Activated CD4-positive, alpha-beta T cell treated with anti-CD3 and anti-CD28 coated beads for 36 hours (primary cell): ENCODE measurements at places on chromosomes 7 and 10.

DNA sequence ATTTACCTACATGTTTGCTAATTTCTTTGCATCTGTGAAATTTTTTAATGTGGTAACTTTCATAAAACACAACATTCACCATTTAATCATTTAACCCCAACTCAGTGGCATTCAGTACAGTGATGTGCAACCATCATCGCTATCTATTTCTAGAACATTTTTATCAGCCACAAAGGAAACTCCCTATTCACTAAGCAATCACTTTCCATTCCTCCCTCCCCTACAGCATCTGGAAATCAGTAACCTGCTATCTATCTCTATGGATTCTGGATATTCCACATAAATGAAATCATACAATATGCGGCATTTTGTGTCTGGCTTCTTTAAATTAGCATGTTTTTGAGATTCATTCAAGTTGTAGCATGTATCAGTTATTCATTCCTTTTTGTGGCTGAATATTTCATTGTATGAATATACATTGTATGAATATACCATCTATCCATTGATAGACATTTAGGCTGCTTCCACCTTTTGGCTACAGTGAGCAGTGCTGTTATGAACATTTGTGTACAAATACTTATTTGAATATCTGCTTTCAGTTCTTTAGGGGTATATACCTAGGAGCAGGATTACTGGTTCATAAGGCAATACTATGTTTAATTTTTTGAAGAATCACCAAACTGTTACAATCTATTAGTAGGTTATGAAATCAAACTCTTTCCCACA is 19.4 kb upstream of the BPGM start:
- no peak for DNase-seq

DNA sequence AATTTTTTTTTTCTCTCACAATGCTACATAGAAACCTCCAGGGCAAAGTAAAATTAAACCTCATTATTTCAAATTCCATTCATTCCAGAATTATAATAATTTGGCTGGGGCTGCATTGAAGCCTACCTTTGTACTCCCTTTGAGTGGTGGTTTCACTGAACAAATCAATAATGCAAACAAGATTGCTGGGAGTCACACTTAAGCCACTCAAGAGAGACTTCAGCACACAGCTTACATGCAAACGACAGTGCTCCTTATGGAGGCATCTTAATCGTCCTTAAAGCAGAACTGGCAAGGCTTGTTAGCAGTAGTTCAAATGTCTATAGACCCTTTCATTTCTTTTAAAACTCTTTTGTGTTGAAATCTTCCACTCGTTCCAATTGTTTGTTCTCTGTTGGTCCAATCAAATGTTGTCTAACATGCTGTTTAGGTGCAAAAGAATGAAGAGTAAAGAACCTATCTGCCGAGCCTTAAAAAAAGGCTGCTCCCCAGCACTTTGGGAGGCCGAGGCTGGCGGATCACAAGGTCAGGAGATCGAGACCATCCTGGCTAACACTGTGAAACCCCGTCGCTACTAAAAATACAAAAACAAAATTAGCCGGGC is 294.9 kb downstream of the FGFR2 start:
- DNase-seq = no peak

DNA sequence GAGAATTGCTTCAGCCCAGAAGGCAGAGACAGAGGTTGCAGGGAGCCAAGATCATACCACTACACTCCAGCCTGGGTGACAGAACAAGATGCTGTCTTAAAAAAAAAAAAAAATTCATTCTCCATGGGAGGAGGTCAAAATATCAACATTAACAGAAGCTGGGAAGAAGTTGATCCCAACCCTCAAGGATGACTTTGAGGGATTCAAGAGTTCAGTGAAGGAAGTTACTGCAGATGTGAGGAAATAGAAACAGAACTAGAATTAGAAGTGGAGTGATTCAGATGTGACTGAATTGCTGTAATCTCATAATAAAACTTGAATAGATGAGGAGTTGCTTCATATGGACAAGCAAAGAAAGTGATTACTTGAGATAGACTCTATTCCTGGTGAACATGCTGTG is 19.7 kb upstream of the RPEL1 start:
- no peak for DNase-seq

DNA sequence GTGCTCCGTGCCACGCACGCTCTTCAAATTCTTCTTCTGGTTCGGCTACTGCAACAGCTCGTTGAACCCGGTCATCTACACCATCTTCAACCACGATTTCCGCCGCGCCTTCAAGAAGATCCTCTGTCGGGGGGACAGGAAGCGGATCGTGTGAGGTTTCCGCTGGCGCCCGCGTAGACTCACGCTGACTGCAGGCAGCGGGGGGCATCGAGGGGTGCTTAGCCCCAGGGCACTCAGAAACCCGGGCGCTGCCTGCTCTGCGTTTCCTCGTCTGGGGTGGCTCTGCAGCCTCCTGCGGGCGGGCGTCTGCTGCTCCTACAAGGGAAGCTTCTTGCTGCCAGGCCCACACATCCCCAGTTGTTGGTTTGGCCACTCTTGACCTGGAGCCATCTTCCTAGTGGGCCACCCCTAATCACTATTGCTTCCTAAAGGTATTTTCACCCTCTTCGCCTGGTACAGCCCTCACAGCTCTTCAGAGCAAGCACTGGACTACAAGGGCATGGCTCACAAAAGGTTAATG is 2.5 kb downstream of the ADRA2A start:
- no peak for DNase-seq

- no peak for DNase-seq
Measured at GRCh38 chr7:142438923-142439515, 181.2 kb upstream of the PRSS58 start.

- DNase-seq = no peak
Measured at GRCh38 chr10:101388676-101389276, 34.8 kb downstream of the BTRC start.

DNA sequence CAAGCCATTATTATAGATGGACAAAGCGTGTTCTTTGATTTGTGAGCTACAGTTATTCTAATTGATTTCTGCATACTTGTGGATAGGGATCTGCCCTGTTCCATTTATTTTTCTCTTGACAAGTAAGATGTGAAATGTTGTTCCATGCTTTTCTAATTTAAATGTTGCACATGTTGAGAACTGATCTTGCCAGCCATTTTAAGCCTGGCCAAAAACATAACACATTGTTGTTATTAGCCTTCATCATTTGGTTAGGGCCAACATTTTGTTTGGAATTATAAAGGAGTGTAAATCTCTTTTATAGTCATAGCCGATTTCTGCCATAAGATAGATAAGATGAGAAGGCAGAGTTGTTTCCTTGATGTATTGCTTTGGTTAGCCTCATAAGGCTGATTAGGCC is 117.0 kb downstream of the WNT2 start:
- DNase-seq = no peak

DNA sequence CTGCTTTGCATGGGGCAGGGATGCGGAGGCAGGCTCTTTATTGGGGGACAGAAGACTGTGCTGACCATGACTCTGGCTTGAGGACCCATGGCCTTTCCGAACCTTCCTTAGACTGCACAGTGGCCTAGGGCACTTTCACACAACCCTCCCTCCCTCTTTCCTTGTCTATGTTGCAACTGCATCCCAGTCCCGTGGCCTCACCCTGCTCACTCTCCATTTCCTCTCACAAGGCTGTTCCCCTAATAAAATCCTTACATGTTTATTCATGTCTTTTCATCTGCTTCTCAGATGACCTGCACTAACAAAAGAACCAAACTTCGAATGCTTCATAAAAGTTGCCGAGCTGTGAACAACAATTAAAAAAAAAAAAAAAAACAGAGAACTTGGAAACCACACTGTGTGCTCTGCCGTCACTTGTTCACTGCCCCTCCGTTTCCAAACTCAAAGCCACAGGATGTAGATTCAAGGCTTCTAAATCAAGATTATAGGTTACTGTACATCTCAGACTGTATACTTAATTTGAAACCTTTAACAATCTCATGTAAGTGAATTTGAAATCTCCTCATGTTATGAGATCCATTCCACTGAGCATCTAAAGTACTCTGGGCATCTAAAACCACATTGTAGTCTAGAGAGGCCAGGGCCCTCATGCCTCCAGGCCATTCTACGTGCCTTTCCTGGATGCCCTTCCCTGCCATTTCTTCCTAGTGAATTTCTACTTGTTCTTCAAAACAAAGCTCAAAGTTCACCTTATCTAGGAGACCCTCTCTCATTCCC is 265.9 kb downstream of the SNX13 start:
- DNase-seq = no peak

DNA sequence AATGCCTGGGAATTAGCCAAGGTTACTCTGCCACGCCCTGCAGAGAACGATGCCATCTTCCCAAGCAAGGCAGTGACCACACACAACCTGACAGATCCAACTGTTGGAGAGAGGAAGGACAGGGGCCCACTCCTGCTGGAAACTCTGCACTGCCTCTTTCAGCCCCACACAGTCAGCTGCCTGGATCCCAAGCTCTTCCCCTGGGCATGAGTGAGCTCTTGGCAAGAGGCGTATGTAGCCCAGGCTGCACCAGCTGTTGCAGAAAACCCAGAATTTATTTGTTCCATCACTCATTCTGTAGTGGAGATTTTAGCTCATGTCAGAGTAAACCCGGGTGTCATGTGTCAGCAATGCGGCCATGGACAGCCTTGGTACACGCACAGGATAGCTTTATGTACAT is 135.1 kb upstream of the TRIM24 start:
- no peak for DNase-seq
